ENCODE measurements at places on chromosomes 16 and 17. TPM values are rescaled to one million over a fixed set of nuclear protein-coding genes. Genes with fewer than 3 reads are reported as not detected.

- no peak overlapping the region for H3K27ac ChIP-seq
- H3K36me3 ChIP-seq, result no peaks in the 10 kb centered on the region
Observed at GRCh38 chr16:79287424-79287917, 313.1 kb downstream of the MAF start.

Gene CAPN15
- total RNA-seq, result 39.0 TPM

DNA sequence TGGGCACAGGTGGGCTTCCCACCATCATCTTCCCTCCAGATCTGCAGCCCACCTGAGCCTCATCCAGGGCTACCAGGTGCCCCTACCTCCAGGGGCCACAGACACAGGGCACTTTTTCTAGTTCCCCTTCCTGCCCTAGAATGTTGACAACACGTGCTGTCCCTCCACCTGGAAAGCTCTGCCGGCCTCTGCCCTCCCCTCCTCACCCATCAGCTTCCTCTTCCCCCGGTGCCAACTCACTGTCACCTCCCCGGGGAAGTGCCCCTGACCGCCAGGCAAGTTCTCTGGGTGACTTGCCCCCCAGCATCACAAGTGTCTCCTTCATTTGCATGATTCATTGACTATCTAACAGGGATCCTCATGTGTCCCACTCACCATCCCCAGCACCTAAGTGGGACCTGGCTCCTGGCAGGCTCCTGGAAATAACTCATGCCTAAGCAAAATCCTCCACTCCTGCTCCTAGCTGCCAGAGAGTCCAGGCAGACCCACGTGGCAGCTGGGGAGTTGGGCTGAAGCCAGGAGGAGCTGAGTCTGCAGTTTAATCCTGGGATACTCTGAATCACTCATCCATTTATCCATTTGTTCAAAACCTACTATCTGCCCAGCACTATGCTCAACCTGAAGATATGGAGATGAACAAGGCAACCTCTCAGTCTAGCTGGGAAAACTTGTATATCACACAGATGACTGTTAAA, 304.4 kb downstream of the FOXL1 start:
- H3K36me3 ChIP-seq, result no peaks in the 10 kb centered on the region
- no peak overlapping the region for H3K27ac ChIP-seq
- no peak for DNase-seq
- no peaks in the 10 kb centered on the region for H3K4me1 ChIP-seq
- peaks cover 43% of the 10 kb centered on the region for H3K27me3 ChIP-seq
- no peak overlapping the region for H3K4me3 ChIP-seq

Gene CTF1
- 1.4 TPM for total RNA-seq

Gene MYH2
- total RNA-seq, result not detected

GRCh38 chr16:56282451-56282850, 91.2 kb downstream of the GNAO1 start:
- H3K4me3 ChIP-seq, result no peak overlapping the region
- no peak for DNase-seq
- H3K36me3 ChIP-seq, result no peaks in the 10 kb centered on the region
- H3K27ac ChIP-seq, result no peak overlapping the region
- peaks cover 6% of the 10 kb centered on the region for H3K4me1 ChIP-seq
- no peaks in the 10 kb centered on the region for H3K27me3 ChIP-seq

Gene C17orf50
- total RNA-seq, result not detected

DNA sequence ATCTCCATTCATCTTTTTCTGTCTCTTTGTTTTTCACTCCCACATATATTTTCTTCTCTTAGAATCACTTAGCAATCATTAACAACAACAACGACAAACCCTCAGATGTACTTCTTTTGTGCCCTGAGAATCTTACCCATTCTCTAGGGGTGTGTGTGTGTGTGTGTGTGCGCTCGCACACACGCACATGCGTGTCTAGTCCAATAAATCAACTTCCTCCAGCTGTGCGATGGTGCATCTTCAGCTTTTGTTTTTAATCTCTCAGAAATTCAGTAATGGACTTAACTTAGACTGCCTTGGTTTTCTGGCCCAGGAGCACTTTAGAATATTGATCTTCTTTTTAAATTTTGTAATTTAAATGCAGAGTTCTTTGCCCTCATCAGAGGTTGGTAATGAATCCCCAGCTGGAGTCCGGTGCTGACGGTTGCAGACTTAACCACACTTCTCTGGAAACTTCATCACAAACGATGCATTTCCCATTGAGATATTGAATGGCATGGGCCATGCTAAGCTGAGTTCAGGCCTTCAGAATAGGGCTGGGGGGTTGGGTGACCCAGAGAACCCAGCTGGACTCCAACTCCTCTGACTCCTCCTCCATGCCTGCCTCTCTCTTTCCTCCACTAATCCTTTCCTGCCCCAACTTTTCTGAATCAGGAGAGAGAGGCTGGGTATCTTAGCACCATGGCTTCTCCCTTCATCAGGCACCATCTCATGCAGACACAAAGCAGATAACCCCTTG, 193.9 kb downstream of the ZNF18 start:
- H3K4me3 ChIP-seq, result no peak overlapping the region
- H3K4me1 ChIP-seq, result no peaks in the 10 kb centered on the region
- DNase-seq, result no peak
- no peaks in the 10 kb centered on the region for H3K36me3 ChIP-seq
- no peaks in the 10 kb centered on the region for H3K27me3 ChIP-seq

GRCh38 chr17:40555296-40556190, 9.7 kb downstream of the CCR7 start:
- H3K4me1 ChIP-seq, result peaks cover 10% of the 10 kb centered on the region
- H3K4me3 ChIP-seq, result no peak overlapping the region
- H3K27me3 ChIP-seq, result no peaks in the 10 kb centered on the region
- H3K36me3 ChIP-seq, result no peaks in the 10 kb centered on the region
- no peak for DNase-seq

Gene DPEP3
- not detected for total RNA-seq

DNA sequence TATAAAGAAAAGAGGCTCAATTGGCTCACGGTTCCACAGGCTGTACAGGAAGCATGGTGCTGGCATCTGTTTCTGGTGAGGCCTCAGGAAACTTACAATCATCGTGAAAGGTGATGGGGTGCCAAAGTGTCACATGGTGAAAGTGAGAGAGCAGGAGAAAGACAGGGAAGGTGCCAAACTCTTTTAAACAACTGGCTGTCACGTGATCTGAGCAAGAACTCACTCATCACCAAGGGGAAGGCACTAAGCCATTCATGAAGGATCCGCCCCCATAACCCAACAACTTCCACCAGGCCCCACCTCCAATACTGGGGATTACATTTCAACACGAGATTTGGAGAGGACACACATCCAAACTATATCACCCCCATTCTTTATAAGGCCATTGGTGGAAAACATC, 28.4 kb upstream of the HS3ST2 start:
- peaks cover 4% of the 10 kb centered on the region for H3K27me3 ChIP-seq
- no peak for DNase-seq
- no peak overlapping the region for H3K4me3 ChIP-seq

DNA sequence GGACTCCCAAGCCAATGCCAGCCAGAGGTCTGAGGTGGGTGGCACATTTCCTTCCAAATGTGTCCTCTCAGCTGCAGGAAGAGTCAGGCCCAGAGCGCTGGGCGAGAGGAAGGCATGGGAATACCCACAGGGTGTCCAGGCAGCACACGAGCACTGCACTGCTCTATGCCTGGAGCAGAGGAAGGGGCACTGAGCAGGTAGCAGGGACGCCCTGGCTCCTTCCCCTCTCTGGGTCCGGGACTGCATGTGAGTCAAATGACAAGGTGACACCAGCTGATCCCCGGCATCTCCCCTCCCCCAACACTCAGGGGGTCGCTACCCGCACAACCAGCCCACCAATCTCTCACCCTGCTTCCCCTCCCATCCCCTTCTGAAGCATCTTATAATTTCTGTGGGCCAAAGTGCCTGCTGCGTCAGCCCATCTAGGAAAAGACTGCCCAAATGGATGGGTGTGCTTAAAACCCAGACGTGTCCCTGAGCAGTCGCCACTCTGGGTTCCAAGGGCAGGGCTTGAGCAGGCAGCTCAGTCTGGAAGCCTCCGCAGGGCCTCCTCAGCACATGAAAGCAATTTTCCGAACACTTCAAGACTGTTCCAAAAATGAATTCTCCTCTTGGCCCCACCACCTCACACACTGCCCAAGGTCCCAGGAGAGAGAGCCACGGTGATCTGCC, 12.0 kb upstream of the BCAR1 start:
- H3K36me3 ChIP-seq, result no peaks in the 10 kb centered on the region
- H3K27ac ChIP-seq, result peak overlapping the region; percentile 88

DNA sequence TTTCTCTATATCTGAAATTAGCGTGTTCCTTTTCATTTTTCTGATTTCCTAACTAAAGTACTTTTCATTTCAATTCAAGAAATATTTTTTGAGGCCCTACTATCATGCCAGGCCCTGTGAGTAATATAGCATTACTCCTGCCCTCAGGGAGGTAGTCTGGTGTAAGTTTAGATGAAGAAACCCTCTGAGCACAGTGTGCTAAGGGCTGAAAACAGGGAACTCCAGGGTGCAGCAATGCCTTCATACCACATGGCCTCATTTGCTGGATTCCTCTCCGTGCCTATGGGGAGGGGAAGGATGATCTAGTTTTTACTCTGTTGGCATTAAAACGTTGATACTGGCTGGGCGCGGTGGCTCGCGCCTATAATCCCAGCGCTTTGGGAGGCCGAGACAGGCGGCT, 4.7 kb downstream of the COQ9 start:
- peaks cover 49% of the 10 kb centered on the region for H3K36me3 ChIP-seq
- no peak overlapping the region for H3K4me3 ChIP-seq
- H3K4me1 ChIP-seq, result peaks cover 9% of the 10 kb centered on the region
- no peak overlapping the region for H3K27ac ChIP-seq

Gene SLC16A11
- total RNA-seq, result not detected

- 0 out of 2 replicates have a peak, but pooled peaks cover 5% of the 10 kb centered on the region for H3K4me1 ChIP-seq
- DNase-seq, result peak; percentile 28
- H3K36me3 ChIP-seq, result peaks cover 53% of the 10 kb centered on the region
- no peaks in the 10 kb centered on the region for H3K27me3 ChIP-seq
Observed at GRCh38 chr16:70253291-70254106, 1.8 kb upstream of the EXOSC6 start.

DNA sequence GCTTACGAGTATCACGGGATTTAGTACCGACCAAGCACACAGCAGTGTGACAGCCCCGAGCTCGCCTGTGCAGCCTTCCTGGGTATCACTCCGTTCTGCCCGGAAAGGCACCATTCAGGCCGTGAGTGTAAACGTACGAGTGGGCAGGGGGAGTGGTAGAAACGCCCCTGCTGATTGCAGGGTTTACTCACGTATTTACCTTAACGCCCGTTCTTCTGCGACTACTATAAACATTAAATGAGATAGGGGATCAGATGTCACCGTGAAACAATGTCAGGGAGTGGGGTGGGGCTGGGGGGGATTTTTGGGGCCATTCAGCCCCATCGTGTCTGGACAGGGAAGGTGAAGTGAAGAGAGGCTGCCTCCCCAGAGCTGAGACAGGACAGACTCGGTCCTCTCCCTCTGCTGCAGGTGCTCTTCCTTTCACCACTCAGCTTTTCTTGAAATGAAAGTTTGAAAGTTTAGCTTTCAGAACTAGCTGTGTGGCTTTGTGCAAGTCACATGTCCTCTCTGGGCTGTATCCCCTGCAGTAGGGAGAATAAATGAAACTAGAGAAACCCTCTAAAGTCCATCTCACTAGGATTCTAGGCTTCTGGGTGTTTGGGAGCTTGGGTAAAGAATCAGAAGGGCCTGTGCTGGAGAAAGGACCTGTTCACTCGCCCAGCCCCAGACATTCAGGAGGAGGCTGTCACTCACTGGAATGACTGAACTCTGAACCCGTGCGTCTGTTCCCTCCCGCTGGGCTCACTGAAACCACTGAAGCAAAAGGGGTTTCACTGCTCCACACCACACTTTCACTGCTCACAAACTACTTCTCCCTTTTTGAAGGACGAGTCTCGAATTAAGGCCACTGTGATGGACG, 66.7 kb downstream of the RPA1 start:
- peaks cover 50% of the 10 kb centered on the region for H3K36me3 ChIP-seq
- H3K27ac ChIP-seq, result no peak overlapping the region
- no peaks in the 10 kb centered on the region for H3K27me3 ChIP-seq
- H3K4me3 ChIP-seq, result no peak overlapping the region
- no peak for DNase-seq
- no peaks in the 10 kb centered on the region for H3K4me1 ChIP-seq

DNA sequence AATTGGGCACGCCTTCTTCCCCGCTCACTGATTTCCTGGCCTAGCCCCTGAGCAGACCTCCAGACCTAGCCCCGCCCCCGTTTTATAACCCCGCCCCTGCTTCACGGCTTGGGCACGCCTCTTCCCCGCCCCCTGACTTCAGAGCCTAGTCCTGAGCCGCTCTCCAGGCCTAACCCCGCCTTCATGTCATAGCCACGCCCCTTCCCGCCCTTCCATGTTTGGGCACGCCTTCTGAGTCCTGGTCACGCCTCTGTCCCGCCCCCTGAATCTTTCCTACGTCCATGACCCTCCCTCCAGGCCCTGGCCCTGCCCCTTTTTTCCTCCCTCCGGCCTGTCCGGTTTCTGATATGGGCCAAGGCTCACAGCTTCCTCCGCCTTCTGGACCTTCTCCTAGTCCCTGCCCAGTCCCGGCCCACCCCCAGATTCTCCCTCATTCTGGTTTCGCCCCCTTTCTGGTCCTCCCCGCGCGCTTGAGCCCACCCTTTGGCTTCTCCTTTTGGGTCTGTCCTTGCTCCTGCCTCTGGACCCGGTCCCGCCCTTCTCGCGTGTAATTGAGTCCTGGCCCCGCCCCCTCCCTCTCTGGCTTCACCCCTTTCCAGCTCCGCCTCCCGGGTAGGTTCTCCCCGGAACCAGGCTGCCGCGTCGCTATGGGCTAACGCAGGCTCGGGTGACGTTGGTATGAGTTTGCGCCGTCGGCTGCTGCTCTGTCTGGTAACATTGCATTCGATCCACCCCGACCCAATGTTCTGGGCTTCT, 15.1 kb upstream of the EEF2K start:
- peak overlapping the region; percentile 67 for H3K27ac ChIP-seq
- peak; percentile 99 for DNase-seq
- H3K27me3 ChIP-seq, result no peaks in the 10 kb centered on the region
- H3K4me1 ChIP-seq, result peaks cover 37% of the 10 kb centered on the region

Gene SSTR5
- 7.2 TPM for total RNA-seq

- peaks cover 17% of the 10 kb centered on the region for H3K4me1 ChIP-seq
- DNase-seq, result no peak
- H3K36me3 ChIP-seq, result no peaks in the 10 kb centered on the region
- no peak overlapping the region for H3K27ac ChIP-seq
Observed at GRCh38 chr17:27564463-27564862, 66.5 kb upstream of the LGALS9 start.

DNA sequence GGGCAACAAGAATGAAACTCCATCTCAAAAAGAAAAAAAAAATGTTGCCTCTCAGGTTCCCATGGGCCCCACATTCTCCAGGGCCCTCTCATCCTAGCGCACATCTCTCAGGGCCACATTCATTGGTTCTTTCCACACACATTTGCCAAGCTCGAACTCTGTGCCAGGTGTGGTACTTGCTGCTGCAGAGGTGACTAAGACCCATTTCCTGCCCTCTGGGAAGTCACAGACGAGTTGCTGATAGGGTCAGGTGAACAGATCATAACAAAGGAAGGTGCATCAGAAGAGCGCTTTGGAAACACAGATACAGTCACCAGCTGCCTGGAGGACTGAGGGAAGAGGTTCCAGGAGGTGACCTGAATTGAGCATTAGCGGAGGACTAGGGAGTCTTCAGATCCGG, 1.0 kb downstream of the GSDMA start:
- H3K4me1 ChIP-seq, result peaks cover 11% of the 10 kb centered on the region
- H3K36me3 ChIP-seq, result no peaks in the 10 kb centered on the region
- H3K27me3 ChIP-seq, result peaks cover 5% of the 10 kb centered on the region

GRCh38 chr16:15523092-15523541, 88.7 kb downstream of the BMERB1 start:
- H3K36me3 ChIP-seq, result no peaks in the 10 kb centered on the region
- DNase-seq, result peak; percentile 45
- no peaks in the 10 kb centered on the region for H3K27me3 ChIP-seq
- H3K27ac ChIP-seq, result no peak overlapping the region
- H3K4me1 ChIP-seq, result peaks cover 22% of the 10 kb centered on the region
- peak overlapping the region; percentile 4 for H3K4me3 ChIP-seq

Gene HOXB2
- total RNA-seq, result 2.0 TPM

Gene HSPB9
- not detected for total RNA-seq
